ENCODE measurements at places on chromosomes 7 and 10.
A peak's percentile ranks its signal among the peaks of the same experiment; 100 is the strongest.

DNA sequence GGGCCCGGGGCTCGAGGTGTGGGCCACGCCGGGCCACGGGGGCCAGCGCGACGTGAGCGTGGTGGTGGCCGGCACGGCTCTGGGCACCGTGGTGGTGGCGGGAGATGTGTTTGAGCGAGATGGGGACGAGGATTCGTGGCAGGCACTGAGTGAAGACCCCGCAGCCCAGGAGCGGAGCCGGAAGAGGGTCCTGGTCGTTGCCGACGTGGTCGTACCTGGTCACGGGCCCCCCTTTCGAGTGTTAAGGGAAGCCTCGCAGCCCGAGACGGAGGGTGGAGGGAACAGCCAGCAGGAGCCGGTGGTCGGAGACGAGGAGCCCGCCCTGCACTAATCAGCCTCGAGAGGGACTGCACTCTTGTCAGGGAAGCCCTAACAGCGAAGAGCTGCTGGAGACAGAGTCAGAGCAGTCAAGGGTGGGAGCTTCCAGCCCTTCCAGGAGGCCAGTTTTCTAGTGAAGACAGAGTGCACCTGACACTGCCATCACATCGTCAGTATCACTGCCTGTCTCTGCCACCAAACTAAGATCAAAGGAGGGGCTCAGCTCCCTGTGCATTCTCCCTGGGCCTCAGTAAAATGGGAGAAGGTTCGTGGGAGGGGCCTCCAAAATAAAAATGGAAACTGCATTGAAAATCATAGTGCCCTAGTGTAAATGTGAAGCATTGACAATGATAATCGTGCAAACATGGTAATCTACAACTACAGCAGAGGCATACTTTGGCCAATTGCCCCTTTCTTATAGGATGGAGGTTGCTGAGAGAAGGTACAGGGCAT, 1.3 kb downstream of the MBLAC1 start:
- no peak for DNase-seq

- no peak for DNase-seq
Measured at GRCh38 chr10:96271016-96271815, at the start of gene BLNK. Gene BLNK (minus strand): TSS chr10:96271569. CDS start chr10:96271398, 171 bp downstream.

DNA sequence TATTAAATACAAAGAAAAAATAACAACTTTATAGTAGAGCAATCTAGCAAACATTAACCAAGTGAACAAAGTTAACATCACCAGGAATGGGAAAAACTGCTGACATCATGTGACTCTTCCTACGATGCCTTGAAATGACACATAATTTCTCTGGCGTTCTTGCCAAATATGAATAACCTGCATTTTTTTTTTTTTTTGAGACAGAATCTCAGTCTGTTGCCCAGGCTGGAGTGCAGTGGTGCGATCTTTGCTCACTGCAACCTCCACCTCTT, 126.5 kb upstream of the VKORC1L1 start:
- no peak for DNase-seq

GRCh38 chr10:44752451-44753441, 158.4 kb upstream of the TMEM72 start:
- DNase-seq, result no peak

- no peak for DNase-seq
Measured at GRCh38 chr10:133613699-133614098, 12.9 kb downstream of the FRG2B start.

DNA sequence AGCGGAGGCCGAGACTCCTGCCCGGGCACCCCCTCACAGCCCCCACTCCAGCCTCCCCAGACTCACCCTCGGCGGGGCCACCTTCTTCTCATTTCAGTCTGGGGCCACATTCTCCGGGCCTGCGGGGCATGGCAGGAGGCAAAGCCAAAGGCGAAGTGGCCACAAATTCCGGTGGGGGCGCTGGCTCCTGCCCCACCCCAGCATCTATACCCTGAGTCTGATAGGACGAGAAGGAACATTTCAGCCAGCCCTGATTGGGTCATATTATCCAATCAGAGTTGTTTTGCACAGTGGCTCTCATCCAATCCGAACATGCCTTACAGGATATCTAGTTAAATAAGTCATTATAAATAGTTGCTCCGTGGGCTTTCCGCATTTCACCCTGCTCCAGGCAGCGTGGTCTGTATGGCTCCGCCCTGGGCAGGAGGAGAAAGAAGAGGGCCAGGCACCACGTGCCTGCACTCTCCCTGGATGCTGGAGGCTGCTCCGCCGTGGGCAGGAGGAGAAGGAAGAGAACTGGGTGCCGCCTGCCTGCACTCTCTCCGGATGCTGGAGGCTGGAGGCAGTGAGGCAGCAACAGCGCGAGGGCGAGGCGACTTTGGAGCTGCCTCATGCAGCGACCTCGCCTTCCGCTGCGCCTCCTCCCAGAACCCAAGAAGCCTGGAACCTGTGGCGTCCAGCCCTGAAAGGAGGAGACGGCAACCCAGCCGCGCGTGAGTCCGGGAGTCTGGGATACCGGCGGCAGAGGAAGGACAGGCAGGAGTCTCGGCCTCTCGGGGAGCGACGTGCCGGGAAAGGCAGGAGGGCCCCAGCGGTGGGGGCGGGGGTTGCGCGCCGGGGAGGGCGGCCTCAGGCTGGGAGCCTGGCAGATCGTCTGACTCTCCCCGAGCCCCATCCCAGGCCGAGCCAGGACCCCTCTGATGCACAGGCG, 162.9 kb downstream of the ZNF33B start:
- DNase-seq, result no peak

GRCh38 chr10:77328272-77328816, 309.3 kb downstream of the KCNMA1 start:
- DNase-seq, result no peak

GRCh38 chr7:155653803-155654202, 9.3 kb downstream of the RBM33 start:
- DNase-seq, result no peak

DNA sequence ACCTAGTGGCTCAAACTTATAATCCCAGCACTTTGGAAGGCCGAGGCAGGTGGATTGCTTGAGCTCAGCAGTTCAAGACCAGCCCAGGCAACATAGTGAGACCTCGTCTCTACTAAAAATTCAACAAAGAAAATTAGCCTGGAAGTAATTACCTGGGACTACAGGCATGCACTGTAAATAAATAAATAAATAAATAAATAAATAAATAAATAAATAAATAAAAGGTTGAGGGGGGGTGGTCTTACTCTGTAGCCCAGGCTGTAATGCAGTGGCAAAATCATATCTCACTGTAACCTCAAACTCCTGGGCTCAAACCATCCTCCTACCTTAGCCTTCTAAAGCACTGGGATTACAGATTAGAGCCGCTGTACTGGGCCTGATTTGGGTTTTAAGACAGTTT, 50.5 kb downstream of the RALA start:
- no peak for DNase-seq

- DNase-seq, result no peak
Measured at GRCh38 chr10:122164815-122165483, 106.1 kb upstream of the BTBD16 start.

- DNase-seq, result no peak
Measured at GRCh38 chr7:36127075-36127740, 25.8 kb upstream of the EEPD1 start.

GRCh38 chr7:48192996-48193395, 21.7 kb downstream of the ABCA13 start:
- no peak for DNase-seq

DNA sequence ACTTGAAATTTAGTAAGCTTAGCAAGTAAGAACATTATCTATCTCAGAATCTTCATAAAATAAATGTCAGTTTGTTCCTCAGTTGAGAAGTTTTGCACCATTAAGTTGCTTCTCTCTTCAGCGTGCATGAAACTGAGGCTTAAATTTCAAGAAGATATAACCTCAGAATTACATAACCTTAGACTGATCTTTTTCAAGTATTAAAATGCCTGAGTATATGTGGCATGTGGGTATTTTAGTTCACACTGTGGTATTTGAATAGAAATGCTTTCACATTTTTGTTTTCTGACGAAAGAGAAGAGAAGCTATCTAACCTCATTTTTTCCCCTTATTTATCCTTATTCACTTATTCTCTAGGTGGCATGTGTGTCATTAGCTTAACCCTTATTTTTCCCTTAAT, 104.1 kb downstream of the PHF14 start:
- DNase-seq, result no peak

DNA sequence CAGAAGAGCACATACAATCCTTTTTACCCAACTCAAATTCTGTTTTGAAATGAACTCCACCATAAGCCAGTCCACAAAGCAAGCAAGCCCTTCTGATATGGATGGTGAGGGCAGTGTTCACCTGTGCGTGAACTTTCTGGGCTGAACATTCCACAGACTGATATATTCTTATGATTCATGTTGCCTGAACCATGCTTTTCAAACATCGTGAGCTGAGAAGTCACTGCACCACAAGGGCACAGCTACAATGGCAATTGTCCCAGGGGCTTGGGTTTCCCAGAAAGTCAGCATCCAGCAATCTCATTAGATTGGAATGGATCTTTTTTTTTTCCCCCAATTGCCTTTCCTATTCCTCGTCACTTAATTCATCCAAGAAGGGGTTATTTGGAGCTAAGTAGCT, 86.9 kb upstream of the ZNF438 start:
- DNase-seq, result no peak

- no peak for DNase-seq
Measured at GRCh38 chr7:84781838-84782237, 405.0 kb downstream of the SEMA3D start.

DNA sequence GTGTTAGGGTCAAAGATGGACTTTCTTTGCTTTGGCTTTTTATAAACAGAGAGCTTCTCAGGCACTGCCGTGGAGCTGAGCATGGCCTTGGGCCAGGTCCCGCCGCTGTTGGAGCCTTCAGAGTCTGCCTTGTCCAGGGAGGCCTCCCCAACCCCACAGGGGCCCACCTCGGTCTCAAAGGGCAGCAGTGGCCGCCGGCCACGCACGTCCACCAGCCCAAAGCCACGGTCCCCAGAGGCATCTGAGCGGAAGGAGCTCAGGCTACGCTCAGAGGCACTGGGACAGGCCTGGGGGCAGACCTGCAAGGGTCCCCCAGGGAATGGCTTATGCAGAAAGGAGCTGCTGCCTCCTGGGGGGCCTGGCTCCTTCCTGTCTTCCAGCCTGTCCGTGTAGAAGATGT, 105.0 kb downstream of the DLG5 start:
- DNase-seq, result no peak

DNA sequence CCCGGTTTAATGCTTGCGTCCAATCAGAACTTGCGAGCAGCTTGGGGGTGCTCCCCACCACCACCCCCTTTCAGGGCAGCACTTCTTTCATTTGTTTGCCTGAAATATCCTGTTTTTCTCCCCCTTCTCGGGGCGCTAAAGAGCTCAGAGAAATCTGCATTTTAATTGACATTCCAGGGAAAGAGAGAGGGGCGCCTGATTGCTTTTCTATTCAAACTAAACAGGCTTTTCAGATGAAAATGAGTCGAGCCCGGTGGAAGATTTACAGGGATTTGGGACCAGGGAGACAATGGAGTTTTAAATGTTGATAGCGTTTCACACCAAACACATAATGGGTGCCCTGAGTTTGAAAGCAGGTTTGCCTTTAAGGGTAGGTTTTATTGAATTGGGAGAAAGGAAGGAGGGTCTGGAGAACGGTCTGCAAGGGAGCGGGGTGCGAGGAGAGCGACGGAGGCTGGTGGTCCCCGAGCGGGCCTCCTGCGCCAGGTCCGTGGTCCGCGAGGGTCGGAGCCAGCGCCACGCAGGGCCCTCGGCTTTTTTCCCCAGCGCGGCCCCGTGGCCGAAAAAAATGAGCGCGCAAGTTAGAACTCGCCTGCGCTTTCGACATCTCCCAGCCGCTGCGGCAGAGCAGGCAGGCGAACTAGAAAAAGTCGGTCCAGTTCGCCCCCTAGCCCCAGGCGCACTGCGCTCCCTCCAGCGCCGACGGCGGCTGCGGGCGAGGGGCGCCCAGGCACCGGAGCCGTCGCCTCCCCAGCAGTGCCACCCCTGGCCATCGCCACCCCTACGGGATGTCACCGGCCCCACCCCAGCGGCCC, 1.3 kb downstream of the FGFR2 start:
- DNase-seq, result no peak

GRCh38 chr10:4662576-4663161, 163.3 kb upstream of the AKR1E2 start:
- DNase-seq, result no peak

- DNase-seq, result peak; percentile 44
Measured at GRCh38 chr10:22340329-22341189, 4.7 kb upstream of the SPAG6 start.

GRCh38 chr10:58515291-58515941, 2.7 kb downstream of the BICC1 start:
- DNase-seq, result no peak

- DNase-seq, result no peak
Measured at GRCh38 chr7:144785521-144785920, 50.3 kb downstream of the TPK1 start.

DNA sequence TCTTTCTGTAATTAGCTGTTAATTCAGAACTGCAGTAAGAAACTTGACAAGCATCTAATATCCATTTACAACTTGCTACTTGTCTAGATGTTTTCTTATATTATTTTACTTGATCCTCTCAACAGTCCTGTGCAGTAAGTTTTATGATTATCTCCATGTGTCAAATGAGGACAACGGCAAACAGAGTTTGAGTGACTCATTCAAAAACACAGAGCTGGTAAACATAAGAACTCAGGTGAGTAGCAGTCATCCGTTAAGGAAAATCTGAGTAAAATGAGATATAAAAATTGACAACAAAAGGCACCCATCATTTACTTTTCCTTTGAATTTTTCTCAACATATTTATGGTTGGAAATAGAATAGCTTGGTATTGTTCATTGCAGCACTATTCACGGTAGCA, 19.0 kb upstream of the TARP start:
- DNase-seq, result no peak

- DNase-seq, result no peak
Measured at GRCh38 chr10:91242940-91243339, 22.5 kb downstream of the PCGF5 start.

- DNase-seq, result no peak
Measured at GRCh38 chr7:50661345-50662040, 96.3 kb upstream of the DDC start.

DNA sequence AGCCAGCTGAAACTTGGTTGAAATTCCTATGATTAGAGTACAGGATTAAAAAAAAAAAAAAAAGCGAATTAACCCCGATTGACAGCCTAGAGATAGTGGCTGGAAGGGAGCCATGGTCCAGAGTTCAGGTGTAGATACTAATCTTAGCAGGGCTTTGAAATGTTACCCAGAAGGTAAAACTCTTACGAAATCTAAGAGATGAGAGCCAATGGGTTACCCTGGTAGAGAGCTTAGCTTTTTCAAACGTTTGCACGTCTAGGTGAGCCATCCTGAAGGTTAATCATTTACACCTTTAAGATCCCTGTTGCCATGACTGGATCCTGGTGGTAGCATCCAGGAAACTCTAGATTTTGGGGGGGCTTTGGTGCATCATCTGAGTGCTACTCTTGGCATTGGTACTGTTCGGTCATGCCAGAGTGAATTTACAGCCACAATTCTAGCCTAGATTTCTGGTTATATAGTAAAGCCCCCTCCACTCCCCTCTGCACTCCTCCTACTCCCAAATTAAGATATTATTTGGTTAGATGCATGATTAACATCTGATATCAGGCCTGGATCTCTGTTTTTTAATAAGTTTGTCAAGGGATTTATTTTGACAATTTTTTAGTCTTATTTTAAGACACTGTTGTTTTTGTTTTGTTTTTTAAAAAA, 1.2 kb downstream of the AGFG2 start:
- no peak for DNase-seq
